Spleen (tissue), 13 donors: ENCODE measurements at places on chromosomes 11 and 22. TPM values are rescaled to one million over a fixed set of nuclear protein-coding genes. Genes with fewer than 3 reads are reported as not detected.

Gene VSIG2
- 0.43 TPM for total RNA-seq

Gene PLAAT5
- 0.33 TPM for total RNA-seq

Gene TRPM5
- total RNA-seq = not detected

Gene LDHAL6A
- not detected for total RNA-seq

Gene FGF19
- not detected for total RNA-seq

Gene KIAA1671
- total RNA-seq = 11.9 TPM

Gene CRYBB3
- not detected for total RNA-seq

Gene SMTNL1
- not detected for total RNA-seq

Gene MAJIN
- not detected for total RNA-seq

Gene PHLDA2
- total RNA-seq = 1.5 TPM

Gene MLC1
- 1.9 TPM for total RNA-seq

Gene GUCY1A2
- total RNA-seq = 19.5 TPM

Gene CRYBB2
- not detected for total RNA-seq

Gene PANX2
- total RNA-seq = 4.6 TPM

Gene TYR
- total RNA-seq = not detected

Gene FLRT1
- 0.17 TPM for total RNA-seq

Gene HSPB2
- total RNA-seq = not detected
